ENCODE measurements at places on chromosomes 6 and 20.

- no peak for DNase-seq
Measured at GRCh38 chr6:151436802-151437201, 15.1 kb downstream of the RMND1 start.

GRCh38 chr6:53707108-53707897 is 41.7 kb upstream of the KLHL31 start:
- no peak for DNase-seq

DNA sequence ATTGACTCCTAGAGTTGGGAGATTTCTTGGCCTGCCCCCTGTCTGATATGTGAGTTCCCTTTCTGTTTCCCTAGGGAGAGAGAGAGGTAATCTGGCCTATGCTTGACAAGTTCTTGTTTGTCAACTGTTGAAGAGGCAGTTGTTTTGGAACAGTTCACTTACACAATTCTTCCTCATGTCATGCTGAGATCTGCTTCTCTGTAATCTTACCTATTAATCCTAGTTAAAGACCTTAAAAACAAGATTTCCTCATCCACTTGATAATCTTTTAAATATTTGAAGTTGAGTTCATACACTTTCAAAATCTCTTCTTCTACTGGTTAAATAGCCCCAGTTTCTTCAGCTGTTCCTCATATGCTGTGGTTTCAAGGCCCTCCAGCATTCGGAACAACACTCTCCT is 89.9 kb downstream of the FIG4 start:
- DNase-seq = no peak

- DNase-seq = no peak
Measured at GRCh38 chr6:159325476-159325875, 156.3 kb downstream of the FNDC1 start.

- DNase-seq = no peak
Measured at GRCh38 chr6:152566103-152566875, 70.9 kb downstream of the SYNE1 start.

- DNase-seq = peak; percentile 56
Measured at GRCh38 chr6:37134036-37134395, 35.9 kb upstream of the PIM1 start.

DNA sequence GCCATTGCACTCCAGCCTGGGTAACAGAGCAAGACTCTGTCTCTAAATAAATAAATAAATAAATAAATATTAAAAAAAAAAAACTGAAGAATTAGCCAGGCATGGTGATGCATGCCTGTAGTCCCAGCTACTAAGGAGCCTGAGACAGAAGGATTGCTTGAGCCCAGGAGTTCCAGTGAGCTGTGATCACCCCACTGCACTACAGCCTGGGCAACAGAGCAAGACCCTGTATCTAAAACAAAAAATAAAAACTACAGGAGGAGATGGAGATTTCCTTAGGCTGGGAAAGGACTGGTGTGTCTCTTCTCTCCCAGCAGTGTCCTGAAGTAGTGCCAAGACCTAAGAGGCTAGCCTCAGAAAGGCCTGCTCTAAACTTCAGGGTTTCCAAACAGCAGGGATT is 8.1 kb upstream of the GTF3C6 start:
- DNase-seq = no peak

GRCh38 chr6:28264834-28265401 is 2.0 kb upstream of the ZSCAN26 start:
- no peak for DNase-seq

DNA sequence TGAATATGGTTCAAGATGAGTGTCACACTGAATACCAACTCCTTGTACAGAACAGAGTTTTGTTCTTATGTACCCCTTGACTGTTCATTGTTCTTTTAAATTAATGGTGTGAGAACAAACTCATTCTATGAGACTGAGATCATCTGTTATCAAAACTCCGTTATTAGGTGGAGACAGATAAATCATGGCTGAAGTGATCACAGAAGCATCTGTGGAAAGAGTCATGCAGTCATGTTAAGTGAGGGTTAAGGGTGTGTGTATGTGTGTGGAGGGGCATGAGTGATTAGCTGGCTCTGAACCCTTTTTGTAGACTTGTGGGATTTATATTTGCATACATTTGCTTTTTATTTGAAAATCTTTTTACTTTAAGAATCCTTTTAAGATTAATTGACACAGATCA is 24.7 kb downstream of the ADGRG6 start:
- DNase-seq = no peak

DNA sequence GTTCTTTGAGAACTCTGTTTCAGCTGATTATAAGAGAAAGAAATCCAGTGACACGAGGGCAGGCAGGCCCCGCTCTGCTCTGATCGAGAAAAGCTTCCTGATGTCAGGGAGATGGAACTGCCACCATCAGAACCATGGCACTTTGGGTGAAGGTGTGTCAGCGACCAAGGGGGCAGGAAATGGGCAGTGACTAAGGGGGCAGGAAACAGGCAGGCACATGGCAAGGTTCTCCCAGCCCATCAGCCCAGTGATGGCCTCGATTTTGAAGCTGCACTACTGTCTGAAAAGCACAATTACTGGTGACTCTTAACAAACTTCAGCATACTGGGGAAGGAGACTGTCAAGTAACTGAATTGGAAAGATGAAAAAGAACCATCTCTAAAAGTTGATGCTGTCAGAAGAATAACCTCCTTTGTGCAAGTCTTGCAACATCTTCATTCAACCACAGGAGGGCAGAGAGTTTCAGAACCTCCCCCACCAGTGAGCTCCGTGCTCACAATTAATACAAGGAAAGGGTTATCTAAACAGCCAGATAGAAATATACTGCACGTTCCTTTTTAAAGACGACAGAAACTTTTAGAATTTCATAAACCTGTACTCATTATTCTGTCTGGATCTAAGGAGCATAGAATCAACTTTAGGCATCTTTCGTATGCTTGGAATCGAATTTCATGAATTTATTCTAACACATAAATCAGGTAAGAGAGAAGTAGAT is 39.1 kb downstream of the TMX4 start:
- no peak for DNase-seq

- DNase-seq = no peak
Measured at GRCh38 chr20:49710971-49711666, 2.6 kb downstream of the B4GALT5 start.

- no peak for DNase-seq
Measured at GRCh38 chr20:58518896-58519593, 3.8 kb upstream of the APCDD1L start.

DNA sequence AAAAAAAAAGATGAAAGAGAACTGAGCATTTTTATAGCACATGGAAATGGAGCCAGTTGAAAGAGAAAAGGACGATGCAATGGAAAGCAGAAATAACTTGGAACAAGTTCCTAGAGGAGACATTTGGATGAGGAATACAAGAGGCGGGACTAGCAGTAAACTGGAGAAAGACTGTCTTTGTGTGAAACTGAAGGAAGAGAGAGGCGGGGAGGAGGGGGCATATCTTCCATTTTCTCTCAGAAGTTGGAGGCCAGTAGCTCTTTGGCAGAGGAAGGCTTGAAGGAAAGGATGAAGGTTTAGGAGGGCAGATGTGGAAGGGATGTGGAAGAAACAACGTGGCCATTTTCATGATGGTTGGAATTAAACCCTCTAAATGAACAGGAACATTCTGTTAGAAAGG is 33.0 kb upstream of the ADGRF1 start:
- no peak for DNase-seq

DNA sequence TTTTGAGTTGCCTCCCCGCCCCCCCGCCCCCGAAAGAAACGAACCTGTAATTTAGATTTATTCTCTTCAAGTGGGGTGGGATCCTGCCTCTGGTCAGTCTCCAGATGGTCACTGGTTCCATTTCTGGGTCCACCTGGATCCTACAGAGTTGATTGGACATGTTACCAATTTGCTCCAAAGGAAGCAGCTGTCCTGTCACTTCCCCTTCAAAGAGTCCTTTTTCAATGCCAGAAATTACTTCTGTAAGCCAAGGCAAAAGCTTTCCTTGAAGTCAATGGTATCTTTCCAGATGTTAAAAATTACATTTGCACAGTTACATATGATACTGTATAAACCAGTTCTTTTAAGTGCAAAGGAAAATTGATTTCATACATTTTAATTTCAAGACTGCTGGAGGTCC is 12.0 kb upstream of the ANKRD60 start:
- DNase-seq = no peak

- DNase-seq = no peak
Measured at GRCh38 chr6:2124260-2124709, 121.1 kb downstream of the GMDS start.

- DNase-seq = peak; percentile 21
Measured at GRCh38 chr6:113190170-113190569, 667.0 kb upstream of the MARCKS start.

GRCh38 chr20:38167851-38168760 is 3.0 kb upstream of the TGM2 start:
- DNase-seq = no peak

GRCh38 chr6:15338476-15338875 is 92.6 kb downstream of the JARID2 start:
- no peak for DNase-seq

DNA sequence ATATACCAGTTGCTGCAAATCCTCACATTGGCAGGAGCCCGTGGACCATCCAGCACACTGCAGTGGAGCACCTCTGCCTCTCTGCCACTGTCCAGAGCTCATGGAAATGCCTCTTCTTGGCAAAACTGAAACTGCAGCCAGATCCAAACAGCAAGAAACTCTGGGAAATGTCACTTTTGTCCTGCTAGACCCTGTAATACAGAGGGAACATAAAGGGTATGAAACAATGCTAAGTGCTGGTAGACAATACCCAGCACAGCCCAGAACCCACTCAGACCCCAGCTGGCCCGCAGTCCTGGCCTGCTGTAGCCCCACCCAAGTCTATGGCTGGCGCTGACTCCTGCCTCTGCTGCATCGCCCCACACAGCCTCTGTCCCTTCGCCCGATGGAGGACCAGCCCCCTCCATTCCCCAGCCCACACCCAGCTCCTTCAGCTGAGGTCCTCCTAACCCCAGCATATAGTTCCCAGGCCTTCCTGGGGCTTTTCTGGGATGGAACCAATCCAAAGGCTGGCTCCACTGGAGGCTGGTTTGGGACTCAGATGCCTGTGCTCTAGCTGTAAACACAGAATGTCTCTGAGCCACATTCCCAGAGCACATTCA is 242.5 kb downstream of the LRFN2 start:
- no peak for DNase-seq

- no peak for DNase-seq
Measured at GRCh38 chr20:61191096-61191495, 61.0 kb upstream of the CDH4 start.

DNA sequence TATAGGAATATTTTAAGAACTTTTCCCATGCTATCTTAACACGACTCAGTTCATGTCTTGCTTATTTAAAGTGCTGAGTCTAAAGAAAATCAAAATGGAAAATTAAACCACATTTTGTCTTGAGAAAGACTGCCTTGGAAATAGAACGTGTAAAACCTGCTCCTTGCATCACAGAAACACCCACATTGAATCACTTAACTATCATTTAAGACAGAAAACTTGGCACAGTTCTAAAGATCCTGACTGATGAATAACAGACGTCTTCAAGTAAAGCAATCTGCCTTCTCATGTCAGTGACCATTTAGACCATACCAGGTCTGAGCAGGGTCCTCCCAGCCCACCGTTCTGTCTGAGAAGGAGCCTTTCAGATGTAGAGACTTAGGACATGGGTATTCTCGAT is 7.4 kb downstream of the PERP start:
- no peak for DNase-seq

DNA sequence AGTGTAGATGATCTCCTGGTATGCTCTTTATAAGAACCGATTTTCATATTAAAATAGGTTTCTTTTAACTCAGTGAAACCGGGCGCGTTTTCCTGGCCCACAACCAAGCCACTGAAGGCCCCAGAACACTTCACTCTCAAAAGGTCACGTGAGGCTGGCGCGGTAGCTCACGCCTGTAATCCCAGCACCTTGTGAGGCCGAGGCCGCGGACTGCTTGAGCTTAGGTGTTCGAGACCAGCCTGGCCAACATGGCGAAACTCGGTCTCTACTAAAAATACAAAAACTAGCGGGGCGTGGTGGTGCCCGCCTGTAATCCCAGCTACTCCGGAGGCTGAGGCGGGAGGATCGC is 402 bp upstream of the TAF8 start:
- peak; percentile 83 for DNase-seq

GRCh38 chr6:152330961-152331360 is 306.2 kb downstream of the SYNE1 start:
- DNase-seq = no peak

DNA sequence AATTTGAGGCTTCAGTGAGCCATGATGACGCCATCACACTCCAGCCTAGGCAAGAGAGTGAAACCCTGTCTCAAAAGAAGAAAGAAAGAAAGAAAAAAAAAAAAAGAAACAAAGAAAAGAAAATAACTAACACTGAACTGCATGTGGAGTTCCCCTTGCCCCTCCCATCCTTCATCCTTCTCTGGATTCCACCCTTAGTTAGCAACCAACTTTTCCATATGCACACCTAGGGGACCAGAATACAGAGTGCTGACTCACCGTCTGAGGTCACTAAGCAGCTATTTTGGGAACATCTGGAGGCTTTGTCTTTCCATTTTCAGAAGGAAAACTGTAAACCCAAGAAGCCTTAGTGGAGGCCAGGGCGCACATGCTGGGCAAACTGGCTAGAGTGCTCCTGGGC is 257.4 kb downstream of the MAFB start:
- DNase-seq = no peak

DNA sequence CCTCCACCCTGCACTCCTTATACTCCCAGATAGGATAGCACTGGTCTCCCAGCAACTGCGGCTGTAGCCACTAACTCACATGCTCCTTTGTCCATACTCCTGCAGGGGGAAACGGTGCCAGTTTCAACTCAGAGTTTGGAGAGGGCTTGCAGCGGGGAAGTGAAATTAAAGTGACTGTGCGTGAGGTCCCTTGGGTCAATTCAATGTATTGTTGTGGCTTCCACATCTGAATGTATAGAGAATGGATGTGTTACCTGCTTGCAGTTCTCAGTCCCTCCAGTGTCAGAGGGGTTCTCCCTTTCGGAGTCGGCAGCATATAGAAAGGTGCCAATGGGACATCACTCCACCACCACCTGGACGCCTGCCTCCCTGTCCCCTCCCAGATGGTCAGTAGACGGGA is 93.6 kb upstream of the CNKSR3 start:
- no peak for DNase-seq

DNA sequence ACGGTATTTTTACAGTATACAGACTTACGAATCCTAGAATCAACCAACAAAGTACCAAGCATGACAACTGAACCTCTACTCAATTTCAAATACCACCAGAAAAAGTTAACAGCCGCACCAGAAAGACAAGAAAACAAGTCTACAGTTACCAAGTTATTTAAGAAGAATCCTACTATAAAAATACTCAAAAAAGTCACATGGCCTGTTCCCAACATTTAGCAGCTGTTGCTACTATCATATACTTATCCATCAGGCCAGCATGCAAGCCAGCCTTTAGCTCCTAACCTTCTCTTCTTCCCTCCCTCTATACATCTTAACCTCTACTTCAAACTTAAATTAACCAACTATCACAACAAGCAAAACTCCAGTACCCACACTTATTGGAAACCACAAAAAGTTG is 1.9 kb downstream of the SYNCRIP start:
- DNase-seq = no peak

Data from mucosa of descending colon (tissue), 3 donors.